Sigmoid colon (tissue), 7 donors: ENCODE measurements at places on chromosomes 11 and 22. TPM values are rescaled to one million over a fixed set of nuclear protein-coding genes. Genes with fewer than 3 reads are reported as not detected.

- no peak for DNase-seq
Observed at GRCh38 chr11:9689721-9690120, 25.8 kb downstream of the SWAP70 start.

DNA sequence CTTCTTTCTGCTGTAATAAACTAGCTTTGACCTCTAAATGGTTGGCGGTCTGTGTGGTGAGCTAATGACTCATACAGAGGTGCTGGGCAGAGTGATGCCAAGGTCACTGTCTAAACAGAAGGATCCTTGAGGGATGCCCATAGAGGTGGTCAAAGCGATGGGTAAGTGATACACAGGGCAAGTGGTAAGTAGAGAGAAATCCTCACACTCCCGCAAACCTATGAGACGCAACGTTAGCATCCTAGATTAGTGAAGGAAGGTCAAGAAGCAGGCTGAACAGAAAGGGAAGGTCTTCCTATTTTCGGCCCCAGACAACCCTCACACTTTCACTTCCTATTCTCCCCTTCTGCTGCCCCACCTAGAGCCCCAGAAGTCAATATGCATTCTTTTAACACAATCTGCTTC, 65.6 kb upstream of the SESN3 start:
- no peak for DNase-seq

DNA sequence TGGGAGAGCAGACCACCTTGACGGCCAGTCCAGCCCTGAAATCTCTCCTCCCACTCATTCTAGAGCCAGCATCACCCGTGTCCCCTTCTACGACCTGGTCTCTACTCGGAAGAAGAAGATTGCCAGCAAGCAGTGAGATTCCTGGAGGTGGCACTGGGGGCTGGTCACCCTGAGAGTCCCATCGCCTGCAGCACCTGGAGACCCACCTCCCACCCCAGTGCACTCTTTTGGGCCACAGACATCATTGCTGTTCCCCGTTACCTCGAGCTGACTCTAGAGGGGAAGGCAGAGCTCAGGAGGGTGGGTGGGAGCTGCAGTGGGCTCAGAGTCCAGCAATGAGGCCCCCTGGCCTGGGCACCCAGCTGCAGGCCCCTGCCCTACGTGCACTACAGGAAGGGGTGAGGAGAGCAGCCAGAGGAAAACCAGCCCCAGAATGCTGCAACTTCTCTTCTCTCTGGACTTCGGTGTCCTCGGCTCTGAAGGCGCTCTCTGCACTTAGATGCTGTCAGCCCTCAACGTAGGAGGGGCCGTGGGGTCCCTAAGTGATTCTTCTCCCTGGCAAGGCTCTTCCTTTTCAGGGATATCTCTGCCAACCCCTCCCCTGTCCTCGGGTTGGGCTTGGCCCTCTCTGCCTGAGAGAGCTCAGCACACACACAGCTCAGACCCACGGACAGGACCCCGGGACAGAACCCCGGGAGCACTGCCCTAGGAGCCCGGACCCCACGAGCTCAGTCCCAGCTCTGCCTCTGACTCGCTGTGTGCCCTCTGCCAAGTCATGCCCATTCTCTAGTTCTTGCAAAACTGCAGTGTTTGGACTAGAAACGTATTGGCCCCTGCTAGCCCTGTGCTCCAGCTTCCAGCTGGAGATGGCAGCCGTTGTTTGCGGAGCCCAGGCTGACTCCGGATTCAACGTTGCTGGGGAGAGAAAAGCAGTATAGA, 31.3 kb downstream of the CYTH4 start:
- no peak for DNase-seq

APOL4 gene
- 3.0 TPM for total RNA-seq

WBP2NL gene
- 2.8 TPM for total RNA-seq

GRCh38 chr11:68767672-68768071, 16.4 kb upstream of the TESMIN start:
- no peak for DNase-seq

LRRC32 gene
- 6.4 TPM for total RNA-seq

ARRB1 gene
- 53.8 TPM for total RNA-seq

GRCh38 chr11:93984196-93984567, 37.0 kb upstream of the HEPHL1 start:
- no peak for DNase-seq
